ENCODE measurements at places on chromosomes 7 and 10.

GRCh38 chr7:137928626-137929025 is 73.3 kb downstream of the CREB3L2 start:
- no peak for DNase-seq

DNA sequence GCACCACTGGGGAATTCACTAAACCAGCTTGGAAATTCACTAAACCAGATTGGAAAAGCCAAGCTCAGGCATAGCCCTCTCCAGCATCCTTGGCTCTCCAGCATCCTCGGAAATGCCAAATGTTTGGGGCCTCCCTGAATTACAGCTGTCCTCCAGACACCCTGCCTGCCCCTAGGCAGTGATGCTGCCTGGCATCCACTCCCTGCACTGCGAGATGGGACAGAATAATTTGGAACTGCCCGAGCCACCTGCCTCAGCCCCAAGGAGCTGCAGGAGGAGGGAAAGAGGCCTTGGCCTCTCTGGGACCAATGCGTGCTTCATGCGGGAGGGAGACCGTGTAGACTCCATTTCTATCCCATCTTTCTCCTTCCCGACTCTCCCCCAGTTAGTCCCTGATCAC is 64.3 kb downstream of the INSIG1 start:
- no peak for DNase-seq

DNA sequence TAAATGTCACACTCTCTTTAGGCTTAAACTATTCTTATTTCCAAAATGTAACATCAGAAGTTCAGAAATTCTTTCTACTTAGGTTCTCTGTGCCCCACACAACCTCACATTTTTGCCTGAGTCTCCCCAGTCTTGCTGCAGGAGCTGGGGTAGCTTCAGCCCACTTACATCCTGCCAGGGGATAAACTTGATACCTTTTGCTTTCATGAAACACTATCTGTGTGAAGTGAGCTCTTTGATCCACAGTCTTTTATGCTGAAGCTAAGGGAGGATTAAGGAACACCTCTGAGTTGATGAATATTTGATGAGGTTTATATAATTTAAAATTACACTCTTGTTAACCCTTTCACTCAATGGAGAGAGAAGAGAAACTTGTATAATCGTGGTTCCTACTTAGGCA is 341.0 kb downstream of the AUTS2 start:
- DNase-seq, result no peak

GRCh38 chr7:155911471-155912105 is 99.3 kb upstream of the SHH start:
- DNase-seq, result no peak

- DNase-seq, result no peak
Observed at GRCh38 chr7:6330657-6331056, 58.2 kb upstream of the CYTH3 start.

- DNase-seq, result peak; percentile 38
Observed at GRCh38 chr10:95841661-95842498, 65.9 kb upstream of the CC2D2B start.

GRCh38 chr7:158378978-158379377 is 208.6 kb downstream of the PTPRN2 start:
- no peak for DNase-seq

DNA sequence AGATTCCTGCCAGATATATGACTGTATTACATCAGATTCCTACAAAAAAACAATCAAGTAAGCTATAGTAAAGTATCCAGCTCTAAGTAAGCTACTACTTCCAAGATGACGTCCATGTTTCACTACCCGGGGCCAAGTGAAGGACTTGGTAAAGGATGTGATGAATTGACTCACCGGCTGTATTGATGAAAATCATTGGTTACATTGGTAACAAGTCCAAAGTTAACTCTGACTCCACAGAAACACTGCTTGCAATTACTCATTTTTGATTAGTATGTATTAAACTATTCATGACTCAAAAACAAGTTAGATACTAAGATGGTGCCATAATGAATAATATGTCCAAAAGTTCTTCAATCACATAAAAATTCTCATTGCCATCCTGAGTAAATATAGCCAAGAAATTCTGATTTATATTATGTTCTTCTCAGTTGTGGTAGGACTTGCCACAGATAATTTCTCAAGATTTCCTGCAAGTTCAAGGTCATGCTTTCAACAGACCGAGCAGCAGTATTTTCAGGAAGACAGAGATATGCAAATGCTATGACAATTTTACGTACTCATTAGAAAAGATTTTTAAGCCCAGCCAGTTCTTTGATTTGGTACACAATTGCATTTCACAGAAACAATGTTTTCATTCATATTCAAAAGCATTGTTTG is 12.6 kb upstream of the DNAJC1 start:
- DNase-seq, result no peak

- DNase-seq, result no peak
Observed at GRCh38 chr10:61211468-61211867, 241.7 kb downstream of the TMEM26 start.

DNA sequence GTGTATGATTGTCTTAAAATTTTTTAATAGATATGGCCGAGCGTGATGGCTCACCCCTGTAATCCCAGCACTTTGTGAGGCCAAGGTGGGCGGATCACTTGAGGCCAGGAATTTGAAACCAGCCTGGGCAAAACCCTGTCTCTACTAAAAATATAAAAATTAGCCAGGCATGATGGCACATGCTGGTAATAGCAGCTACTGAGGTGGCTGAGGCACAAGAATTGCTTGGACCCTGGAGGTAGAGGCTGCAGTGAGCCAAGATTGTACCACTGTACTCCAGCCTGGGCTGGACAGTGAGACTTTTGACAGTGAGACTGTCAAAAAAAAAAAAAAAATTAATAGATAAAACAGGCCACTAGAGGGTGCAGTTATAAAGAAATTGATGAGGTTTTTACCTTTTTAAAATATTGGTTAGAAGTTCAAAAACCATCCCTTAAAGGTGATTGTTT is 20.5 kb downstream of the NOM1 start:
- peak; percentile 45 for DNase-seq
